ENCODE measurements at places on chromosomes 16 and 17.

DNA sequence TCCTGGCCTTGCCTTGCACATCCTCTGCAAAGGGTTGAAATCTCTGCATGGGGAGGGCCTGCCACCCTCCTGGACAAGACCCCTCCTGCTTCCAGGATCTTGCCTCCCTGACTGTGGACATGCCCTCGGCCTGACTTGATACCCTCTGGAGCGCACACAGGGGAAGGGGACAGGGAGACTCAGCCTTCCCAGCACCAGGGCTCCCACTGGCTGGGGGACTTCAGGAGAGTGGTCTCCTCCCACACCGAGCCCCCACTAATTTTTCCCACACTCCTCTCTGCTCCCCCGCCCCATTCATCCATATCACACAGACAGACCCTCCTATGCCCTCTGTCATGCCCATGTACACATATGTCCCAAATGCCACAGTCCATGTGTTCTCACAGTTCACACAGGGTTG lies 14.3 kb downstream of the SGCA start:
- no peak for DNase-seq

- no peak for DNase-seq
These were observed 152.0 kb downstream of the KCNJ12 start for GRCh38 chr17:21528031-21528695.

DNA sequence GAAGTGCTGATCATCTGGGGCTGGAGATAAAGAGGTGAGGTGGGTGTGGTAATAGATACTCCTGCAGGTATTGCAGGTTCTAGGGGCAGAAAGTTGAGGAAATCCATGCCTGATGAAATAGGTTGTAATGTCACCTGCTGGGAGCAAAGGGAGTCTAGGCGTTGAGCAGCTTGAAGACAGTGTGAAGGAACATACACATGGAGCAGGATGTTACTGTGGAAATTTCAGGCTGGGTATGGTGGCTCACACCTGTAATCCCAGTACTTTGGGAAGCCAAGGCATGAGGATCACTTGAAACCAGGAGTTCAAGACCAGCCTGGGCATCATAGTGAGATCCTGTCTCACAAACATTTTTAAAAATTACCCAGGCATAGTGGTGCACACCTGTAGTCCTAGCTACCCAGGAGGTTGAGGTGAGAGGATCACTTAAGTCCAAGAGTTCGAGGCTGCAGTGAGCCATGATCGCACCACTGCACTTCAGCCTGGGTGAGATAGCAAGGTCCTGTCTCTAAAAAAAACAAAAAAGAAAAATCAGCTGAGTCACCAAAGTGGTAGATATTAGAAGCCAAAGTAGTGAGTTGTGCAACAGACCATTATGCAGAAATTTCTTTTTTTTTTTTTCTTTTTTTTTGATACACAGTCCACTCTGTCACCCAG lies 9.1 kb upstream of the CRYBA1 start:
- DNase-seq, result no peak

DNA sequence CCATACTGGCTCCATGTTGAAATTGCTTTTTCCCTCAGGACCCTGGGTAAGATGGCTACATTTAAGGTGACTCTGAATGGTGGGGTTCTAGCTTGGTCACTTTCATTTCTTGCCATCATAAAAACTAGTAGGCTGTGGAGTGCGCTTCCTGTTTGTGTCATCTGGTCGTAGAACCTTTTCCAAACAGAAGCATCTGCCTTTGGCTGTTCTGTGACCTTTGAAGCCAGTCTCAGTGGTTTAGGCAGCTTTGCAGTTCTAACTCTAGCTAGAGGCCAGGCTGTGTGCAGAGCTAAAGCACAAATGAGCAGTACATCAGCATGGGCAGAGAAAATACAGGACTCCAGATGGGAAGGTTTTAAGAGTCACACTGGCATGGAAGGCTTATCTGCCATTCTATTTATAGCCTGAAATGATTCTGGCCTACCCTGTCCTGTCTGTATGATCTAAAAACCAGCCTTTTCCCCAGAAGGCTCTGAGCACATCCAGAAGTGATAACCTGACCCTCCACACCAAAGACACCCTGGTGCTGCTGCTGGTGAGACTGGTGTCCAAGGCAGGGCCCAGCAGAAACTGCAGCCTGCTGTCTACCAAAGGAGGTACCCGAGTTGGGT lies 8.6 kb downstream of the ESRP2 start:
- no peak for DNase-seq

DNA sequence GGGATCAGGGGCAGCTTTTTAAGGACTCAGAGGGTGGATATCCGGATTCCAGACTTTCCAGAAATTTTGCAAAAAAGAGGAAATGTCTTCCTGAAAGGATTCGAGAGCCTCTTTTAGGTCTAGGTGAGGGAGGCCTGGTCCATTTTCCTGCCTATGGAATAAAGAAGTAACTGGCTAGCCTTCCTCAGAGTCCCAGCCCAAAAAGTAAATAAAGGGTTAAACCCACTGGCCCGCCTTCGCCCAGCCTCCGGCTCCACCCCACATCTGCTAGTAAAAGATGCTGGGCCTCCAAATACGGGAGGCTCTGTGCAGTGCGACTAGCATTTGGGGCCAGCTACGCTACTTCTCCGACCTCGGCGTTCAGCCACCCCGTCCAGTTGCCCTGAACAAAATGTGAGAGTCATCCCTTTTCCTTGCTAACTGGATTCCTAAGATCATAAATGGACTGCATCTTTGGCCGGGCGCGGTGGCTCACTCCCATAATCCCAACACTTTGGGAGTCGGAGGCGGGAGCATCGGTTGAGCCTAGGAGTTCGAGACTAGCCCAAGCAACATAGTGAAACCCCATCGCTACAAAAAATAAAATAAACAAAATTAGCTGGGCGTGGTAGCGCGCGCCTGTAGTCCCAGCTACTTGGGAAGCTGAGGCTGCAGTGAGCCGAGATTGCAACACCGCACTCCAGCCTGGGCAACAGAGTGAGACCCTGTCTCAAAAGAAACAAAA lies 824 bp upstream of the MPP2 start:
- peak; percentile 85 for DNase-seq

- DNase-seq, result no peak
These were observed 3.4 kb upstream of the SSTR5 start for GRCh38 chr16:1069154-1069553.

DNA sequence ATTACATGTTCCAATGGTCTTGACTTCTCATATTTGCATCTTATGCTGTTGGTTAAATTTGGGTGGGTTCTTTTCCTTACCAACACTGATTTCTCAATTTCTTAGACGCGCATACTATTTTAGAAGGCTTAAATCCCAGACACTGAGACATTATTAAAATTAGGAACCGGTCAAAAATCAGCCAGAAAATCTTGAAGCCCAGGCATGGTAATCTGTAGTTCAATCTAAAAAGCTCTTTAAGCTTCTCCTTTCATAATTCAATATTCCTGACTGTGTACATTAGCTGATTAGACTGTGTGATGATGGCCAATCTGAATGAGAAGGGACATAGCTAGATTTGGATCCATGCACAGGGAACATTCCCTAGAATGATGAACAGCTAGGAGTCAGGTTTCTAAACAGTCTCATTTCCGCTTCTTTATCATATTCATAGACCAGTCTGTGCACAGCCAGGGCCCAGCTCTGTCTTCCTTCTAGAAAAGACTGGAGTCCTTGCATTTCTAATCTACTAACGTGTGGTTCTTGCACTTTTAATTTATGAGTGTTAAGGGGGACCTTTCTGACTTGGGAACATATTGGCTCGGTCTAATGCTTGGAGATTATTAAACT lies 189.3 kb downstream of the AATF start:
- no peak for DNase-seq

GRCh38 chr17:32529604-32530003 lies 42.8 kb downstream of the CDK5R1 start:
- DNase-seq, result no peak

DNA sequence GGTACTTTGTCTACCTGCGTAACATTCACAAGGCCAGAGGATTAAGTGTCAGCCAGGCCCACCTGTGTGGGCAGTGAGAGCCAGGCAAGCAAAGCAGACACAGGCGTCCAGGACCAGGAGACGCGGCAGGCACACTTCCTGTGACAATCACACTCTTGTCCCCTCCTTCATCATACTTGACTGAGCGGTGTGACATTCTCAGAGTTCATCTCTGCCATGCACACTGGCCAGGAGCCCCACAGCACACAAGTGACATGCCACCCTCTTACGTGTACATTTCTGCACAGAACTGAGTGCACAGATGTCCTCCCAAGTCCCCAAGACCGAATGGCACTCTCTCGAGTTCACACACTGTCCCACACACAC lies 8.7 kb downstream of the PPP1R9B start:
- no peak for DNase-seq

- DNase-seq, result no peak
These were observed 65.0 kb downstream of the SMG6 start for GRCh38 chr17:2238432-2239169.

DNA sequence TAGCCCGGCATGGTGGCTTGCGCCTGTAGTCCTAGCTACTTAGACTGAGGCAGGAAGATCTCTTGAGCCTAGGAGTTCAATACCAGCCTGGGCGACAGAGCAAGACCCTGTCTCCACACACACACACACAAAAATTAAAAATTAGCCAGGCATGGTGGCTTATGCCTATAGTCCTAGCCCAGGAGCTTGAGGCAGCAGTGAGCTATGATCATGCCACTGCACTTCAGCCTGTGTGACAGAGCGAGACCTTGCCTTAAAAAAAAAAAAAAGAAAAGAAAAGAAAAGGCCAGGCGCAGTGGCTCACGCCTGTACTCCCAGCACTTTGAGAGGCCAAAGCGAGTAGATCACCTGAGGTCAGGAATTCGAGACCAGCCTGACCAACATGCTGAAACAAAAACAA lies 23.9 kb downstream of the C17orf75 start:
- no peak for DNase-seq

DNA sequence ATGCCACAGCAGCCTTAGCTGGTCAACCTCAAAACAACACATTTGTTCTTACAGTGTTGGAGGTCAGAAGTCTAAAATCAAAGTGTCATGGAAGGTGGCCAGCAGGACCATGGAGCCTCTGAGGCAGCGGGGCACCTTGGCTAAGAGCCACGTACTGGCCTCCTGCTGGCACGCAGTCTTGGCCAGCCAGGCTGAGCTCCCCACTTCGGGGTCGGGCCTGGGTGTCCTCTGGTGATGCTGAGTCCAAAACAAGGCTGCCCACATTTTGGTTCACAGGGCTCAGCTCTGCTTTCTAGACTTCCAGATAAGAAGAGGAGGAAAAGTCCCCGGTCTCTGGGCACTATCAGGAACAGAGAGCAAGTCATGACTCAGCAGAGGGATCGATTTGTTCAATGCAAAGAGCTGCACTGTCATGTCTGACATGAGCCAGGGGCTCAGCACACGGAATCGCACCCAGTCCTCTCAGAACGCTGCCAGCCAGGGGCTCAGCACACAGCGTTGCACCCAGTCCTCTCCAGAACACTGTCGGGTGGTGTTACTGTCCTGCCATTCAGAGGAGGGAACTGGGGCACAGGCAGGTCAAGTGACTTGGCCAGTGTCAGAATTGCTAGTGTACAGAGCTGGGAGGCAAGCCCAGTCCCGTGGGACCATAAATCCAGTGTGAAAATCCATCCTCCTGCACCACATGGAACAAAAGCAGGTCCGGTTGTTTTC lies 2.5 kb downstream of the LGALS9 start:
- DNase-seq, result no peak

DNA sequence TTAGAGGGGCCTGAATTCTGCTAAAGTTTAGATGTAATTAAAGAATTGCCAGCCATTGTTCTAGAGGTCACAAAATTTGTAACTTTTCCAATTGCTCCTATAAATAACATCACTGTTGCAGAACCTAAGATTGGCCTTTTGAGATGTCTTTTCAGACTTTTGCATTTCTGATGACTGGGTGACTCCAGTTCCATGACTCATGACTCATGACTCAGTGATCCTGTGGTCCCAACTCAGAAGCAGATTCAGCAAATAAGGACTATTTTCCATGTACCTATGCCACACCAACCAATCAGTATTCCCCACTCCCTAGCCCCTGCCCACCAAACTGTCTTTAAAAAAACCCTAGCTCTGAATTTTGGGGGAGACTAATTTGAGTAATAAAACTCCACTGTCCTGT lies 740.9 kb downstream of the CDH8 start:
- no peak for DNase-seq

- no peak for DNase-seq
These were observed 44.4 kb downstream of the ZNF778 start for GRCh38 chr16:89261691-89262563.

- DNase-seq, result no peak
These were observed 4.3 kb upstream of the ADAMTS18 start for GRCh38 chr16:77439106-77439505.

- DNase-seq, result no peak
These were observed 52.6 kb downstream of the PLCG2 start for GRCh38 chr16:81831722-81832126.

DNA sequence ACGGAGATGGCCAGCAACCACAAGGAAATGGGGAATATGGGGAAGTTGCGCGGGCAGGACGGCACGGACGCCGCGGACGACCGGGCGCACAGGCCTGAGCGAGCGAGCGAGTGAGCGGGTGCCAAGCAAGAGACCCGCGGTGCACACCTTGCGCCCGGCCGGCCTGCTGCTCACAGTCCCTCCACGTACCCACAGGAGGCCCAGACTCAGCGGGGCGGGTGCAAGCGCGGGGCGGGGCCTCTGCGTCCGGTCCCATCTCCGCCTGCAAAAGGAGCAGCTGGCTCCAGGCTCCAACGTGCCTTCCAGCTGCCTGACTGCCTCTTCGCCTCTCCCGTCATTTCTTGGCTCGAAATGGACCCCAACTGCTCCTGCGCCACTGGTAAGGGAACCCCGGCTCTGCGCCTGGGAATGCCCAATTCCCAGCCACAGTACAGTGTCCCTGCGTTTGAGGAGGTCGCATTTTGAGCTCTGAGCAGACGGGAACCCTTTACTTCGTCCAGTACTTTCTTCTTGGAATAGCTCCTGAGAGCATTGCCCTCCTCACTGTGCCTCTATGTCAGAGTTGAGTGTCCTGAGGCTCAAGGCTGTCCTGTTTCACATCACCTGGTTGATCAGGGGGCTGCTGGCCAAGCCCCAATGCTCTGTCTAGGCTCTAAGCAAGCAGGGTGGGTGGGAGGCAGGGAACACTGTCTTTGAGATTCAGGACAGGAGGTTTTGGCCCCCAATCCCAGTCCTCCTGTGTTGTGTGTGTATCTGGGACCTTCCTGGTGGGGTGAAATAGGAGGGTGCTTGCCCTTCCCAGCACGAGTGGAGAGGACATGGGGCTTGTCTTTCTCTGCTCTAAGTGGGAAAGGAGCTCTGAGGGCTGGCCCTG lies 8.1 kb upstream of the MT1E start:
- DNase-seq, result peak; percentile 65

DNA sequence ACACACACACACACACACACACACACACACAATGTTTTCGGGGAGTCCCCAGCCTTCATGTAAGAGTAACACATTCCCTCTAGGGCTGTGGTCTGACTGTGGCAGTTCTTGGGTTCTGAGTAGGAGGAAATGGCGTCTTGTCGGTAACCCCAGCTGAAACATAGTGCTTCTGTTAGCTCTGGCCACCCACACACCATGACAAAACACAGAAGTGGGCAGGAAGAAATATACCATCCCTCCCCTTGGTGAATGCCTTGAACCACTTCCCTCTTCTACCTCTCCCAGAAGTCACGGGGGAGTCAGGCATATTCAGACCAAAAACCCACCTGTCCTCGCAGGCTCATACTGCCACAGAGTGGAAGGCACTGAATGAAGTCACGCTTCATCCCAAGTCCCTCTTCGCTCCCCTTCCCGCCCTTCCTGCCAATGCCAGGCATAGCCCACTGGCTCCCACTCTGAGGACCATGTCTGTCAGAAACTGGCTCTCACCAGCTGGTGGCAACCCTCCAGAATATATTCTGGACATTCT lies 11.5 kb downstream of the SLC35B1 start:
- no peak for DNase-seq

Measured in neural progenitor cell (in vitro differentiated cells).